Tibial artery (tissue), 4 donors: ENCODE measurements at places on chromosomes 11 and 22.

- H3K27me3 ChIP-seq, result no peaks in the 10 kb centered on the region
- H3K27ac ChIP-seq, result no peak overlapping the region
- H3K4me1 ChIP-seq, result peaks cover 15% of the 10 kb centered on the region
- no peaks in the 10 kb centered on the region for H3K36me3 ChIP-seq
Measured at GRCh38 chr11:112886434-112887370, 74.5 kb upstream of the NCAM1 start.

- no peak for DNase-seq
- H3K27ac ChIP-seq, result no peak overlapping the region
- no peaks in the 10 kb centered on the region for H3K36me3 ChIP-seq
- no peak overlapping the region for H3K4me3 ChIP-seq
Measured at GRCh38 chr11:62427630-62428233, 8.9 kb downstream of the SCGB1A1 start.

GRCh38 chr11:111951565-111951964 is 14.4 kb downstream of the DIXDC1 start:
- no peak overlapping the region for H3K27ac ChIP-seq
- H3K4me3 ChIP-seq, result no peak overlapping the region
- no peaks in the 10 kb centered on the region for H3K27me3 ChIP-seq
- H3K4me1 ChIP-seq, result no peaks in the 10 kb centered on the region
- no peaks in the 10 kb centered on the region for H3K36me3 ChIP-seq
- no peak for DNase-seq

DNA sequence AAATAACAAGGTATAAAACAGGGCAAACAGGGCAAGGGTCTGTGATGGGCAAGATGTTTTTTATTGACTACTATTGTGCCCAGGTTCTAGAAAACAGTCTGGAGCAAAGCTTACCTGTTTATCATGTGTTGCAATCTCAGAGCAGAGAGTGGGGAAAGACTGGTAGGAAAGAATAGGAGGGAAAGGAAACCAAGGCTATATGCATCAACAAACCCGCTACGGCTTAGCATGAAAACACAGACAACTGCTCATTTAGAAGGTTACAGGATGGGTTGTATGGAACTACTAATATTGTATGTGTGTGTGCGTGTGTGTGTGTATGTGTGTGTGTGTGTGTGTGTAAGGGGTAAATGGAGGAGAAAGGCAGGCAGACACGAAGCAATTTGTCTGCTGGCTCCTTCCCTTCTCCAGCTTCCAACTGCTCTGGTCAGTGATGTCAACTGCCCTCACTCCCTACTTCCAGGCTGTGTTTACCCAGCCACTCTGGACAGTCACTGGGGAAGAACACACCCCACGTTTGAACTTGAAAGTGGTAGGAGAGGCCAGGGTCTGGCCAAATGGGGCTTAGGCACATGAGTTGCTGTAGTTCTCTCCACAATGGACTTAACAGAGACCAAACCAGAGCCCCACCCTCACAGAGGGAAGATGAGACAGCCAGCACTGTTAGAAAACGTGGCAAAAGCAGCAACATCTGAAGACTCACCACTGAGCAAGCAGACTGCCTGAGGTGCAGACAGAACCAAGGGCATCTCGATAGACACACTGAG is 47.0 kb downstream of the GAB2 start:
- no peak overlapping the region for H3K4me3 ChIP-seq
- peak overlapping the region; percentile 34 for H3K27ac ChIP-seq
- DNase-seq, result peak; percentile 54
- H3K27me3 ChIP-seq, result no peaks in the 10 kb centered on the region
- H3K4me1 ChIP-seq, result peaks cover 60% of the 10 kb centered on the region

DNA sequence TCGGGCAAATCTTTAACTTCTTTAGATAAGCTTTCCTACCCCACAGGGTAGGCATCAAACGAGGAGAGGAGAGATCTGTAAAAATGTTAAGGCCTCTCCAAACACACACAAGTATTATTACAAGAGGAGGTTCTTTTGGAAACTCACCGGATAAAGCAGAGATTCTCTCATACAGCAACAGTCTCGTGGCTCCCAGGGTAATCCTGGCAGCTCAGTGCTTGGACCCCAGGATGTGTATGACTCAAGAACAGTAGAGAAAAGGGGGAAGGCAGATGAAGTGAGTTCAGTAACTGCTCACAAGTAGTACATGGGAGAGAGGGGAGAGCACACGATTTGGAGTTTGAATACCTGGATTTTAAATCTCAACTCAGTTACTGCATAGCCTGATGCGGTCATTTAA is 120.9 kb downstream of the FEZ1 start:
- no peak for DNase-seq
- no peaks in the 10 kb centered on the region for H3K36me3 ChIP-seq
- no peak overlapping the region for H3K4me3 ChIP-seq
- no peaks in the 10 kb centered on the region for H3K27me3 ChIP-seq
- peak overlapping the region; percentile 74 for H3K27ac ChIP-seq

DNA sequence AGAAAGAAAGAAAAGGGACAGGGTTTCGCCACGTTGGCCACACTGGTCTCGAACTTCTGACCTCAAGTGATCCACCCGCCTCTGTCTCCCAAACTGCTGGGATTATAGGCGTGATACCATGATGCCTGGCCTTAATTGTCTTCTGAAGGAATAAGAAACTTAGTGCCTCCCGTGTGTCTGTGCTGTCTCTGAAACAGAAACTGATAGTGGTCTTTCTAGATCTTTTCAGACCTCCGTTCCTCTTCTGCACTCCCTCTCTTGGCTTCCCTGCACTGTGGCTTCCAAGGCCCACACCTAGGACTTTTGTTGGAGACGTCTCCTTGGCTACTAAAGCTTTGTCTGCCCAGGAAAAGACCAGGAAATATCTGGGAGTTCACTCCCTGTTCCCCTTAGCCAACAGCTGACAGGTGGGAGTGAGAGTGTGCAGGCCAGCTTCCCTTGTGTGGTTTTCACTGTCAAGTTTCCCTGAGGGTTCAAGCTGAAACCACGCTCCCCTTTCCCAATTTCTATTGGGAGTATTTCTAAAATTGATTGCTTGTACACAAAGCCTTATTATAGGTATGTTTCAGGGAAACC is 10.1 kb upstream of the HTR3B start:
- H3K36me3 ChIP-seq, result no peaks in the 10 kb centered on the region
- no peak for DNase-seq
- no peak overlapping the region for H3K27ac ChIP-seq

DNA sequence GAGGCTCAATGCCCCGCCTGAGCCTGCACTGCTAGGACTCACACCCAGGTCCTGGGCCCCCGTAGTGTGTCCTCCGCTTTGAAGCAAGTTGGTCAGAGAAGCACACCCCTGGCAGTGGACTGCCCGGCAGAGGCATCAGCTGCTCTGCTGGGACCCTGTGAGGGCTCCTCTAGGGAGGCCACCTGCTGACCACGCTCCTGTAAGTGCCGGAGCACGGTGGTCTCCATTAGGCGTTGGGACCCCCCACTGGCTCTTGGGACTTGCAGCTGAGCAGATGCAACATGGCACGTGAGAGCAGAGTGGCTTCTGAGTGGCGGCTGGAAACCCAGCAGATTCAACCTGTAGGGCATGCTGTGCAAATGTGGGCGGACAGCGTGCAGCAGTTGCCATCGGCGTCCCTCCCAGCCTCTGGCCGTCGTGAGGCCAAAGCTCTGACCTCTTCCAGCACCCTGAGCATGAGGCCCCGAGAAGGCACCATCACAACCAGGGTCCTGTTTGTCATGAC is 16.9 kb downstream of the MRGPRG start:
- H3K27ac ChIP-seq, result no peak overlapping the region
- no peak overlapping the region for H3K4me3 ChIP-seq
- peaks cover 19% of the 10 kb centered on the region for H3K4me1 ChIP-seq
- H3K36me3 ChIP-seq, result no peaks in the 10 kb centered on the region
- peaks cover 81% of the 10 kb centered on the region for H3K27me3 ChIP-seq
- DNase-seq, result peak; percentile 17

DNA sequence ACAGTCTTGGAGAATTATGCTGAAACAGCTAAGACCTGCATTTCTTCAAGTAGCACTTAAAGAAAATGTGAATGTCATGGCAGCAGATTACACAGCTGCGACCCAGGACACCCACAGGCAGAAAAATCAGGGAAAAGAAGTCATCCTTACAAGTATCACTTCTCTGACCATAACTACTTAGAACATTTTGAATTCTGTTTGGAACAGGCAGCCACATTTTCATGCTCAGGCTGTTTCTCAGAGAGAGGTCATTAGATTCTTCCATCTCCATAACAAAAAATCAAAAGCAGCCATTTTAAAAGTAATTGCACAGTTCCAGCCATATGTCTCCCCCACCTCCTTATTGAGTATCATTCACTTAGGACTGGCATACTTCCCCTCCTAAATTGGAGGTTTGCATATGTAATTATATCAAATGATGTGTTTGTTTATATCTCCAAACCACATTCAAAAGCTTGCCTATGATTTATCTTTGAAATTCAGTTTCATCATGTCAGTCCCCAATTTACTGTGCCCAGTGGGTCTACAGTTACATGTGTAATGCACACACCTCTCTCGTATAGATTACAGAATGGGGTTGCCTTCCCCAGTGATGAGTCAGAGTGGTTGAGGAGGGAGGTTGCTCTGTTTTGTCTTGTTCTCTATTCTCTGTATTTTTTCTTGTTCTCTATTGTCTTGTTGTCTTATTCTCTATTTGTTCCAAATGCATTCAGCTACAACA is 276.5 kb upstream of the MTNR1B start:
- no peaks in the 10 kb centered on the region for H3K36me3 ChIP-seq
- no peaks in the 10 kb centered on the region for H3K4me1 ChIP-seq
- no peak overlapping the region for H3K4me3 ChIP-seq
- no peak overlapping the region for H3K27ac ChIP-seq

GRCh38 chr11:13332124-13332523 is 54.5 kb downstream of the BMAL1 start:
- H3K4me3 ChIP-seq, result no peak overlapping the region
- no peaks in the 10 kb centered on the region for H3K36me3 ChIP-seq
- H3K27ac ChIP-seq, result no peak overlapping the region
- DNase-seq, result no peak

DNA sequence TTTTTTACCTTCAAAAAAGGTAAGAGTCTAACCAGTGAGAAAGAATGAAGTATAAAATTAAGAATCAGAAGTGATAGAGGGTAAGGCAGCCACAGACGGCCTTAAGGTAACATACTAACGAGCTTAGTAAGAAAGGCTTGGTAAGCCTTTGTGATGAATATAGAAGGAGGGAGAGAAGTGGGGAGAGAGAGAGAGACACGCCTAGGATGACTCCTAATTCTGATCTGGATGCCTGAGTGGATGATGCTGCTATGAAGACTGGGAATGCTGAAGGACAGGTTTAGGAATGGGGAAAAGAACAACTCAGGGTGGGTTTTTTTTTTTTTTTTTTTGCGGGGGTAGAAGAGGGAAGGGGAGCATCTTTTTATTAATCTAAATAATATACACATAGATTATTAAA is 4.8 kb downstream of the FBXO3 start:
- H3K36me3 ChIP-seq, result peaks cover 35% of the 10 kb centered on the region
- no peak overlapping the region for H3K4me3 ChIP-seq
- peaks cover 7% of the 10 kb centered on the region for H3K4me1 ChIP-seq
- DNase-seq, result no peak
- H3K27ac ChIP-seq, result no peak overlapping the region

DNA sequence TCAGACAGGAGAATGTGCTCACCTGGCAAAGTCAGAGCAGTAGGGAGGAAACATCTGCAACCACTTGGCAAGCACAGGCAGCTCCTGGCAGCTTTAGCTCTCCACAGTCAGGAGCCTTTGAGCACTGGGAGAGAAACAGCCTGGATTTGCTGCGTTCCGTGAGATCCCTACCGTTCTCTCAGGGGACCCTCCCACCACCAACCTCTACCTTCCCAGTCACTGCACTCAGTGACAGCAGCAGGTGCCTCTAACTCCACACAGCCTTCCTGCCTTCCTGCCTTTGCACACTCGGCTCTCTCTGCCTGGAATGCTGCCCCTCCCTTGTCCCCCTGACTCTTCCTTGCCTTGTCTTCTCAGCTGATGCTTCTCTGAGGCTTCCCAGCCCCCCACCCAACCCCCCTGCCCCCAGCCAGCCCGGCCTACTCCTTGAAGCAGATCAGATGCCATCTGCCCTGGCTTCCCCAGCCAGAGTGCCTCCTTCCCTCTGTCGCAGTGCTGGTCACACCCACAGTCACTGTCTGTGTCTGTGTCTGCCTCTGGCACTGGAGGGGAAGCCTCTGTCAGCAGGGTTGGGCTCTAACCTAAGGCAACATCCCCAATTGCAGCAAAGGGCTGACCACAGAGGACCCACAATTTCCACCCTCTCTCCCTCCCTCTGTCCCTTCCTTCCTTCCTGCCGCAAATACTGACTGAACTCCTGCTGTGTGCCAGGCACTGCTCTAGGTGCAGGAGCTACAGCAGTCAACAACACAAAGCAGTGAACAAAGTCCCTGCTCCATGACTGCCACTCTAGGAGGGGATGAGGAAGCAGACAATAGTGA is 14.9 kb upstream of the TSKU start:
- H3K27me3 ChIP-seq, result no peaks in the 10 kb centered on the region
- peak; percentile 69 for DNase-seq

DNA sequence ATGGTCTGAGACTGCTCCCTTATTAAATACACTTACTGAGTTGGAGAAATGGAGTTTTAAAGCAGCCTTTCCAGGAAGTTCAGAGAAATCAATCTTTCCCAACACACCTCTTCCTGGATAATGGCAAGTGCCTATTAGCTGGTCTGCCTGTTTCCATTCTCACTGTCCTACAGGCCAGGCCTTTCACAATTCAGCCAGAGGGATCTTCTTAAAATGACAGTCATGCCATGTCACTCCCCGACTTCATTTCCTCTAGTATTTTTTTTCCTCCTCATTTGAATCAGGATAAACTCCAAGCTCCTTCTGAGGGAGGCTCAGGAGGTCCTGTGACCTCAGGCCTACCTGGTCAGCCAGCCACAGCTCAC is 62.6 kb downstream of the FDX1 start:
- no peaks in the 10 kb centered on the region for H3K27me3 ChIP-seq
- H3K4me3 ChIP-seq, result no peak overlapping the region
- DNase-seq, result no peak
- no peaks in the 10 kb centered on the region for H3K4me1 ChIP-seq
- H3K27ac ChIP-seq, result no peak overlapping the region
- no peaks in the 10 kb centered on the region for H3K36me3 ChIP-seq

DNA sequence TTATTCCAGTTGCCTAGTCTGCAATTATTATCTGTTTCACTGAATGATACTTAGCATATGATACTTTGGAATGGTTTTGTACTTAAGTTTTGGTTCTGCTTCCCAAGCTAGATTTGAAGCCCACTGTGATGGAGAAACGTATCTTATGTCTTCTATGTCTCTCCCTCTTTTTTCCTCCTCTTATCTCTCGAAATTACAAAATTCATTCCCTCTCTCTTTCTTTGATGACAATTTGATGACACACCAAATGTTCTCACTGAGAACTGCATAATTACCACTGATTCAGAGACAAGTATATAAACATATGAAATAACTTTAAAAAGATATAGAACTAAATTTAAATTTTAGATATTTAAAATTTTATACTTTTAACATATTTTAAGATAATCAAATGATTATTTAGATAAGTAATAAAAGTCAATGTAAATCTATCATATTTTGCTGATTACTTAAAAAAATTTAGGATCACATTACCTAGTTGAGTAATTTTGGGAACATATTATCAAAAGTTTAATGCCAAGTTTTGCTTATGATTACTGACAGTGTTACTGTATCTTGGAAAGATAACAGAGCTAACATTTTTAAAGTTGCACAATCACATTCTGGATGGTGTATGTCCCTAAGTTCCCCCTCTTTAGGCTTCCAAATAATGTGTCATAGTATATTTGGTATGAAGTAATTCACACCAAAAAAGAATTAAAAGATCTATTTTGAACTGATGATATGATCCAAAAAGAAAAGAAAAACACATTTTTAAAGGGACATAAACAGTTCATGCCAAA is 255.3 kb downstream of the SBF2 start:
- DNase-seq, result no peak
- peaks cover 9% of the 10 kb centered on the region for H3K4me1 ChIP-seq
- H3K27me3 ChIP-seq, result no peaks in the 10 kb centered on the region
- no peaks in the 10 kb centered on the region for H3K36me3 ChIP-seq
- H3K27ac ChIP-seq, result no peak overlapping the region
